ENCODE measurements at places on chromosomes 3 and 15.

- no peak for DNase-seq
Observed at GRCh38 chr3:14377044-14377837, 25.2 kb upstream of the SLC6A6 start.

GRCh38 chr15:98455904-98456303, 192.4 kb upstream of the IGF1R start:
- DNase-seq, result no peak

DNA sequence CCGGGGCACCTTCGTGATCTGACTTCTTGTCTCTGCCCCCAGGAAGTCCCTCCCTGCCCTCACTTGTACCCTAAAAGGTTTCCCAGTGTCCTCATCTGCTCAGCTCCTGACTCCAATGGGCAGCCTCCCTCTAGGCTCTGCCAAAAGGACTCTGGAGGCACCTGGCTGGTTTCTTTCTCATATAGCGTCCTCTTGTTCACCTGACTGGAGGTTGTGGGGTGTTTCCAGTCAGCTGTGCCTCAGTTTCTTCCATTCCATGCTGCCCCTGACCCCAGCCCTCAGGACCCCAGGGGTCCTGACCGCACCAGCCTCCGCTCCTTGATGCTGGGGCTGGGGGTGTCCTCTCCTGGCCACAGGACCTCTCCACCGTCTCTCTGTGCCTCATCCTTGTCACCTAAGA, 2.5 kb downstream of the PRR23E start:
- DNase-seq, result no peak

DNA sequence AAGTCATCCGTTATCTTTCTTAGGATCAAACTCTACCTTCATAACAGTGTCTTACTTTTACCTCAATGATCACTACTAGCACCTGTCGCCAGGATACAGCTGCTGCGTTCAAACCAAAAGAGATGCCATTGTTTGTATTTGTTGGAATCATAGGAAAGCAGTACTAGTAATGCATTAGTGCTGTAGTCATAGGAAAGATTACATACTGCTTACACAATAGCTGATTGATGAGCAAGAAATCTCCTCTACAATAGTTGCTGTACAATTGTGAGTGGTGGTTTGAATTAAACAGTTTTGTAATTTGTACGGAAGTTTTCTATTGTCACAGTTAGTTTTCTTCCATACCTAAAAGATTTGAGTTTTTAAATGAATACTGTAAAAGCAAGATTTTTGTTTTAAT, 21.4 kb downstream of the ACAP2 start:
- no peak for DNase-seq

DNA sequence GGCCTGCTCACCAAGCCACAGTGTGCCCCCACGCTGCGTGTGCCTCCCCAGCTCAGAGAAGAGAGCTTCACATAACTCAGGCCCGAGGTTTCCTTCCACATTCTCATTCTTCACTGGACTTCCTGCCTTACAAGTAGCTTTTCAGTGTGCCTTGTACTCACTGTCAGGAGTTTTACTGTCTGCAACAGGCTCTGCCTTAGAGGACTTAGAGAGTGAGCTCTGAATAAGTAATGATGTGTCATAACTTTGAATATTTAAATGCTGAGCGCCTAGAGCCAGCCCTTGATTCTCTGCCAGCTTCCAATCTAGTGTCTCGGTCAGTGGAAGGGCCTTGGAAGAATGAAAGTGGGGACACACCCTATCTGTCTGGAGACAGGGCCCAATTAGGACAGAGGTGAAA, 41.8 kb downstream of the ITGB5 start:
- no peak for DNase-seq

- DNase-seq, result no peak
Observed at GRCh38 chr15:94480289-94480834, 249.0 kb downstream of the MCTP2 start.

DNA sequence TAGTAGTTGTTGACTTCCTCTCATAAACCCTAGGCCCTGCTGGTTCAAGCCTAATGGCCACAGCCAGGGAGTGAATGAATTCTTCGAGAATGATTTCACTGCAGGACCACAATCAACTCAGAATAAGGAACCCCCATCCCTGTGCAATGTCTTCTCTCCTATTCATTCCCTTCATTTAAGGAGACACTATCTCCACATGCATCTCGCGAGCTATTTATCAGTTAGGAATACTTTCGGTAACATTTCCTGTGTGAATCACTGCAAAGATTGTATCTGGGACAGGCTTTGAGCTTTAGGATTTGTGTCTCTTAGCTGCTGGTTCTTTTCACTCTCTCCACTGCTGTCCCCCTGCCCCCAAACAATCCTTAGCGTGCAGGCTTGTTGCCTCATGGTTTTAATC, 94.4 kb downstream of the MYLK start:
- no peak for DNase-seq

All from activated T-cell treated with anti-CD3 and anti-CD28 coated beads, Interleukin-2, amount 50 U/mL, for 1 hour (primary cell).